AG09309 (cell line): ENCODE measurements at places on chromosomes 6 and 20.

- DNase-seq, result peak; percentile 81
These were observed 98.1 kb downstream of the HIVEP2 start for GRCh38 chr6:142846883-142847287.

- no peak for DNase-seq
These were observed 61.0 kb upstream of the ARMH2 start for GRCh38 chr6:24859608-24860200.

- no peak for DNase-seq
These were observed at the start of gene TJAP1 for GRCh38 chr6:43477235-43478007. TSS of gene TJAP1 (plus strand) at chr6:43477570. CDS start at chr6:43499002, 21,432 bp downstream.

DNA sequence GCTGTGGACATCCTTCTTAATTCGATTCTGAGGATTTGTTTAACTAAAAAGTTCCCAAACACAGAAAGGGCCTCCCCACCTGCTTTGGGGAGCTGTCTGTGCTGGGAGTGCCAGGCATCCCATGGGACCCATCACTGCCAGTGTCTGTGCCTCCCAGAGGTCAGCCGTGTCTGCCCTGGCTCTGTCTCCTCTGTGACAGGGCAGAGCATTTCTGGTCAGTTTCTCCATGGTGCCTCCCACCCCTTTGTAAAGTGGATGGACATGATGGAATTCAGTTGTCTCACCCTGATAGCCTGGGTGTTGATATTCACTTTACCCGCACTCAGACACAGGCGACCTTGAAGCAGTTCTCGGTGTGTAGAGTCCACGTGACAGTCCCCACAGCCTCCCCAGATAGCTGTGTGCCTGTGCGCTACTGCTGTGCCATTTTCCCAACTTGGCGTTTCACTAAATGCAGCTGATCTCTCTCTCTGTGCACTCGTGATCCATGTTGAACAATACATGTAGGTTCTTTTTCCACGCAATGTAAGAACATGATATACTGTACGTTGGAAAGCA is 70.5 kb downstream of the CDS2 start:
- DNase-seq, result no peak

DNA sequence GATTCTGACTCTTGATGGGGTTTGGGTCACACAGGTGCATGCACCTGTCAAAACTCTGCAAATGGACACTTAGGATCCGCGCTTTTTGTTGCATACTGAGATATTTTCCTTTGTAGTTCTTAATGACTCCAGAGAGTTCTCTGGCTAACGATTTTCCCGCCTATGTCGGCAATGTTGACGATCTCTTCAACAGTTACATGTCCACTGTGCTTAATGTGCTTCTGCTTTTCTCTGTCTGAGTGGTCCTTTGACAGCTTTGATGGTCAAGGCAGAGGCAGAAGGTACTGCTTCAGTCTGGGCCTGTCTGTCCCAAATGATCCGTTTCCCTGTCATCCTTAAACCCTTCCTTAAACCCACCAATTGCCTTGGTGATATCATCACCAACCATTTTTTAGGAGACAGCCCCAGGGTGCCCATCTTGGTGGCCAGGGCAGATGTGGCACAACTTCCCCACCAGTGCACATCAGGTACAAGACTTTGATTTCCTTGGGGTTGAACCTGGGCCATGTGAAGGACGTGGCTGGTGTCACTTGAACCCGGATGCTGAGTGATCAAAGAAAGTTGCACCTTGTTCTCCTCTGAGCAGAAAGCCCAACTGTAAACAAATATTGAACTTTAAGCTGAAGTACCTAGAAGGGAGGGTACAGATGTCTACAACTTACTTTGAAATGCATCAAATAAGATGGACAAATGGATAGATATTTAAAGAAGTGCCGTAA is 10.7 kb upstream of the BPIFB1 start:
- no peak for DNase-seq

- no peak for DNase-seq
These were observed 58.9 kb downstream of the TMEM200A start for GRCh38 chr6:130424710-130425109.

DNA sequence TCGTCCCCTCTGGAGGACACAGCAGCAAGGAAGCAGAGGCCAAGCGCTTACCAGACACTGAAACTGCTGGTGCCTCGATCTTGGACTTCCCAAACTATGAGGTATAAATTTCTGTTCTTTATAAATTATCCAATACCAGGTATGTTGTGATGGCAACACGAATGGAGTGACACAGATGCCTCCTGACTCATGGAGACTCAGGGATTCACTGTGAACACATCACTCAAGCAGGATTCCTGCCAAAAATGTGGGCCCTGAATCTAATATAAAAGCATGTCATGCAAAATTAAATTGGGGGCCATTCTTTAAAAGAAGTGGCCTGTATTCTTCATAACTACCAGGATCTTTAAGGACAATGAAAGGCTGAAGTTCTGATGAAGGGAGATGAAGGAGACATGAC is 52.5 kb upstream of the SLC22A23 start:
- DNase-seq, result no peak

GRCh38 chr6:5416250-5416649 is 154.9 kb downstream of the FARS2 start:
- DNase-seq, result no peak

DNA sequence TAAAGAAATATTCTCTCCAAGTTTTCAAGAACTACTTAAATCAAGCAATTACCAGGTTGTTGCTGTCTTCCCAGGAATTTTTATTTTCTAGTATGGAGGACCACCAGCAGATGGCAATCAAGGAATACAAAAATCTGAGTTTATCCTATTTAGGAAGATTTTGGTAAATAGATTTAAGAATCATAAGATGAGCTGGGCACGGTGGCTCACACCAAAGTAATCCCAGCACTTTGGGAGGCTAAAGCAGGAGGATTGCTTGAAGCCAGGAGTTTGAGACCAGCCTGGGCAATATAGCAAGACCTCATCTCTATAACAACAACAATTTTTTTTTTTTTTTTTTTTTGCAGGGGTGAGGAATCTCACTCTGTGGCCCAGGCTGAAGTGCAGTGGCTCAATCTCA is 19.3 kb upstream of the SEC63 start:
- DNase-seq, result no peak

DNA sequence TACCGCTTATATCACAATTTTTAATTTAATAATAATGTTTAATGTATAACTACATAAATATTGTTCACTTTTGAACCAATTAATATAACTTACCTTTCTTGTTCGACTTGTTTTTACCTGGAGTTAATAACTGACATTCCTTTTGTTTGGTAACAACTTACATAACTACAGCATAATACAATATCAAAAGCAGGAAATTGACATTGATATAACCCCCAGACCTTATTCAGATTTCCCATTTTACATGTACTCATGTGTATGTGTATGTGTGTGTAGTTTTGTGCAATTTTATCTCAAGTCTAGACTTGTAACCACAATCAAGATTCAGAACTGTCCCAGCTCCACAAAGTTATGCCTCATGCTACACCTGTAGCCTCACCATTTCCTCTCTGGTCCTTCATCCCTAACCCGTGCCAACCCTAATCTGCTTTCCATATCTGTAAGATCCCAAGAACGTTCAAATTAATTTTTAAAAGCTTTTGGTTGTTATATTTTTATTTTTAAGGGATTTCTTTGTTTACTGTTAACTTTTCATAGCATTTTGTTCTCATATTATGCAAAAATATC is 190.6 kb downstream of the MANEA start:
- no peak for DNase-seq

GRCh38 chr20:63686492-63687321 is 9.7 kb upstream of the TNFRSF6B start:
- DNase-seq, result peak; percentile 66

- no peak for DNase-seq
These were observed 121.8 kb upstream of the SLC35B3 start for GRCh38 chr6:8557014-8557748.

DNA sequence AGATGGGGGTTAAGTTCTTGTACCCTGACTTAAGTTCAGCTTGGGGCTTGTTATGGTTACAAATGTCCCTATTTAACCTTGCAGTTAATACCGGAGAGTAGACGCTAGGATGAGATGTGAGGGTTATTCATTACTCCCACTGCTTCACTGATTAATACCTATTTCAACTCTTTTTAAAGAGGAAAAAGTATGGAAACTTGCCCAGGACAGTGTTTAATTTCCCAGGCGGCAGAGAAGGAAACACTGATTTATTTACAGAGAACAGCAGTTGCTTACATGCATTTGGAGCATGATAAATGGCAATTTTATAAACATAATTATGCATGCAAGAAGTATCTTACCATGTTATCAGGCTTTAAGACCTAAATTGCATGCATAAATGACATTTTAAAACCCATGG is 137.7 kb downstream of the RCAN2 start:
- DNase-seq, result no peak

- DNase-seq, result no peak
These were observed 172.4 kb upstream of the MYLIP start for GRCh38 chr6:15956205-15957106.

GRCh38 chr6:42279144-42279781 is 61.6 kb upstream of the MRPS10 start:
- no peak for DNase-seq

DNA sequence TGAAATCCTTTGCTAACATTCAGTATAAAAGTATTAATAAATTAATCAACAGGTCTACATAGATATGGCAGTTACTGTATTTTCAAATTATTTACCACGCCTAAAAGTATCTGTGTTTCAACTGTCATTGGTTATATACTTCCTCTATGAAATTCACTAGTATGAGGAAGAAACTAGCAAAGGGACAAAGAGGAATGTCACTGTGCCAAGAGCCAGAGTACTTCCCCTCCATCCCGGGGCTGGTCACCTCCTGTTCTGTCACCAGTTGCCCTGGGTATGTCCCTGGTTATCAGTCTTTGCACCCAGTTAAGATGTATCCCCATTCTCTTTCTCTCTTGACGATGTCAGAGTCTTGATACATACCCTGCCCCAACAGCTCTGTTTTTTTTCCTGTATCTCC is 476.8 kb upstream of the SOX4 start:
- no peak for DNase-seq

DNA sequence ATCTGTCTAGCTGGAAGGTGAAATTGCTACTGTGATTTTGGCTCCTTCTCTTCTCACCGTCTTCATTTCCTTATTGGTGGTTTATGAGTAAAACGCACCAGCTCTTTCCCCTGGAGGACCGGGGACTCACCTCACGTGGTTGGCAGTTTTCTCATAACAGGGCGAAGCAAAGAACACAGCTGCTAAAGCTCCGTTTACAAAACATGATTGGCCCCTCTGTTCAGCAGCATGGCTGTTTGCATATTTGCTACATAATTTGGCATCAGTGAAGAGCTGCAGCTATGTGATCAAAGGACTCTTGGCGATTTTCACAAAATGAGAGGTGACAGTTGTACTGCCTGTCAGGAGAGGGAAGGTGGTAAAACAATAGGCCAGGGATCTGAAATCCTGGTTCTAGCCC is 20.5 kb upstream of the TMEM181 start:
- no peak for DNase-seq

- no peak for DNase-seq
These were observed 4.7 kb upstream of the C6orf132 start for GRCh38 chr6:42147138-42147562.

- DNase-seq, result no peak
These were observed 358.2 kb downstream of the CD109 start for GRCh38 chr6:74054190-74054589.

DNA sequence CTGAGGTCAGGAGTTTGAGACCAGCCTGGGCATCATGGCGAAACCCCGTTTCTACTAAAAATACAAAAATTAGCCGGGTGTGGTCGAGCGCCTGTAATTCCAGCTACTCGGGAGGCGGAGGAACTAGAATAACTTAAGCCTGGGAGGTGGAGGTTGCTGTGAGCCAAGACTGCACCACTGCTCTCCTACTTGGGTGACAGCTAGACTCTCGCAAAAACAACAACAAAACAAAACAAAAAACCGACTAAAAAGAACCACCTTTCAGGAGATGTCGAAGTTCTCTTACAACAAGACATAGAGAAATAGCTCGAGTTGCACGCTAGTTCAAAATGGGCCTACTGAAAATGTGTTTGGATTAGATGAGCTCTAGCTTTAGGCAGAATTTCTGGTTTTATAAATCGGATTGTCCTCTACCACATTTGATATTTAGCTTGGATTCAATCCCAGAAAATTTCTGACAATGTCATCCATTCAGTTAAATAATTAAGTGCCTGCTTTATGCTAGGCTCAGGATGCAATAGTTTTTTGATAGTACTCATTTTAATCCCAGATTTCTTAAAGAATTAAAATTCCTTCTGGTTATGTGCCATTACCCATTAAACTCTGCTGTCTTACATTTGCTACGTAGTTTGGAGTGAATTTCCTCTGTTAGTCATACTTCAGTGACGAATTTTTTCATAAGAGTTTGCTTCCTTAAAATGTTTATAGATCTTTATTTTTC is 137.5 kb upstream of the SHLD1 start:
- DNase-seq, result peak; percentile 65

- no peak for DNase-seq
These were observed 16.8 kb upstream of the PLCB4 start for GRCh38 chr20:9052136-9052535.

DNA sequence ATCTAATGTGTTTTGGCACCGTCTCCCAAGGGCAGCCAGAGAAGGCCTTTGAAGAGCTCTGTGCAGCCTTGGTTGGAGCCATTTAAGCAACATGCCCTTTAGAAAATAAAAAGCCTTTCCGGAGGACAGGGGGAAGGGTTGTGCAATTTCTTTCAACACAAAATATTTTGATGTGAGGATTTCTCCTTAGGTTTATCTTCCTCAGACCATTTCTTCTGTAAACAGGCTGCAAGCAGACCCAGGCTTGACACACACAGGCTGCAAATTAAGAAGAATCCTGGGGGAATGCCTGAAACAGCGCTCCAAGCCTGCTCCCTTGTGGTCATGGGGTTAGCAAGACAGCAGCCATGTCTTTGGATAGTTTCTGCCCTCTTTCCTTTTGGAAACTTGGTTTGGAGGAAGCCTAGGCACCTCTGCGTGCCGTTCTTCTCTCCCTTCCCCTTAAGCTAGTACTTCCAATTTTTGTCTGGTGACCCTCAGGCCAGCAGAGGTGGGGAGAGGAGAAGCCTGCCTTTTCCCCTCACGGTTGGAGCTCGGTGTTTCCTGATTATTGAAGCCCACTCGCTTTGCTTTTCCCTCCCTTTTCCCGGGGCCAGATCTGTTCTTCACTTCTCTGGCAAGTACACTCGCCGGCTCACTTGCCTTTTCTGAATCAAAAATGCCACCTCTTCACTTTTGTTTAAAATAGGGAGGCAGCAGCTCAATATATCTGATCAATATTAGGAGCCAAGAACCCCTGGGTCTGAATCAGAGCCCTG is 39.6 kb upstream of the NOX3 start:
- peak; percentile 90 for DNase-seq

GRCh38 chr6:85568411-85568810 is 25.2 kb downstream of the SNX14 start:
- no peak for DNase-seq

- no peak for DNase-seq
These were observed 60.2 kb downstream of the CHMP4B start for GRCh38 chr20:33871362-33871761.
